Left cardiac atrium (tissue), 4 donors: ENCODE measurements at places on chromosomes 11 and 22. TPM values are rescaled to one million over a fixed set of nuclear protein-coding genes. Genes with fewer than 3 reads are reported as not detected.
A peak's percentile ranks its signal among the peaks of the same experiment; 100 is the strongest.

GRCh38 chr11:47377571-47378009 is 757 bp downstream of the SPI1 start:
- no peak for DNase-seq

DNA sequence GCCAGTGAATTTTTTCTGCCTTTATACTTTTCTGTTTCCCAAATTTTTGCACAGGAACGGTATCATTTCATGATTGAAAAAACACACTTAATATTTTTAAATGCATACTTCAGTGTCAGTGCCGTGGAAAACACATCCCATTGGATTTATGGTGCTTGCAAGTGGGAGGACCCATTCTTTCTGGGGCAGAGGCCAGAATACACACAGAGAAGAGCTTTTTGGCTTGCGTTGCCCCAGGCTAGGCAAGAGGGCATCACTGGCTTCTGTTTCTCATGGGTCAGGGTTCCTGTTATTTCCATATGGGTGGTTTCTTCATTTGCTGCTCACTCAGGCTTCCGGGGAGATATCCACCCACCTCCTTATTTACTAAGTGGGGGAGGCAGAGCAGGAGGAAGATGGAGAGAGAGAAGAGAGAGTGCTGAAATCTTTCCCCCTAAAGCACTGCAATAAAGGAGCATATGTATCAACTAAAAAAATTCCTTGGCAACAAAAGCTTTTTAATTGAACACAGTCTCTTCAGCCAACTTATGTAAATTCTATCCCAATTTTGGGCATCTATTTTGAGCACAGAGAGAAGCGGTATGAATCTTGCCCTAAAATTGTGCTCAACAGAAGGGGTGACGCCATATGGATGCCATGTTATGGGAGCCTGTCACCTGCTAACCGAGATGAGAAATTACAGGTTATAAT is 66.0 kb upstream of the KIRREL3 start:
- DNase-seq, result no peak

GRCh38 chr11:103709371-103709770 is 327.1 kb upstream of the DDI1 start:
- no peak for DNase-seq

DNA sequence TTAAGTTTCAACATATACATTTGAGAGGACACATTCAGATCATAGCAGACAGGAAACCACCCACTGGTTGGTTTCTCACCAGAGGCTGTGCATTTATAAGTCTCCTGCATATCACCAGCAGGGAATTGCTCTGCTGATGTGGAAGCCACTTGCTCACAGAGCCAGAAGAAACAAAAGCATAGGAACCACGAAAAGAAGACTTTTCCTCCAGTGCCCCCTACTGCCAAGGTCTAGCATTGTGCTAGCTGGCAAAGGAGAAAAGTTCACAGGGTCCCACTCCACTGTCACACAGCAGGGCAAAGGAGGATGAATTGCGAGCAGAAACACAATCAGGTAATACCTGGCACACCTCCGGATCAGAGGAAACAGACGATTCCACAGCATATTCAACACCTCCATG is 28.9 kb upstream of the ISX start:
- DNase-seq, result no peak

Gene SMIM35
- not detected for total RNA-seq

GRCh38 chr11:106828976-106829375 is 189.3 kb downstream of the GUCY1A2 start:
- DNase-seq, result no peak

Gene UCP3
- 1.1 TPM for total RNA-seq

- DNase-seq, result no peak
Observed at GRCh38 chr11:2143799-2144543, 4.8 kb upstream of the IGF2 start.

DNA sequence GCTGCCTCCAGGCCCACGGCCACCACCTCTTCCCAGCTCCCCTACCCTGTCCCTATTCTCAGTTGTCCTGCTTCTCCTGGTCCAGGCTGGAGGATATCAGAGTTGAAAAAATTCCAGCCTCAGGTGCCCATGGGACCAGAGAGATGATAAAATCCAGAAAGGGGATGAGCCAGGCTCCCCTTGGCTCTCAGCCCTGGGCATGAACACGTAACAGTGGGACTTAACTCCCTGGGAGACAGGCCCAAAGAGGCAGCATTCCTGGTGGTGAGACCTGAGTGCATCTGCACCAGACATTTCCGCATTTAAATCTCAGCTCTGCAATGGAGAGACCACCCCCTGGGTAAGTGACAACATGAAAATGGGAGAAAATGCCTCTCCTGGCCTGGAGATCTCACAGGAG is 10.4 kb upstream of the SLC39A13 start:
- DNase-seq, result no peak

GRCh38 chr22:46406349-46406748 is 70.8 kb downstream of the TRMU start:
- DNase-seq, result peak; percentile 50

DNA sequence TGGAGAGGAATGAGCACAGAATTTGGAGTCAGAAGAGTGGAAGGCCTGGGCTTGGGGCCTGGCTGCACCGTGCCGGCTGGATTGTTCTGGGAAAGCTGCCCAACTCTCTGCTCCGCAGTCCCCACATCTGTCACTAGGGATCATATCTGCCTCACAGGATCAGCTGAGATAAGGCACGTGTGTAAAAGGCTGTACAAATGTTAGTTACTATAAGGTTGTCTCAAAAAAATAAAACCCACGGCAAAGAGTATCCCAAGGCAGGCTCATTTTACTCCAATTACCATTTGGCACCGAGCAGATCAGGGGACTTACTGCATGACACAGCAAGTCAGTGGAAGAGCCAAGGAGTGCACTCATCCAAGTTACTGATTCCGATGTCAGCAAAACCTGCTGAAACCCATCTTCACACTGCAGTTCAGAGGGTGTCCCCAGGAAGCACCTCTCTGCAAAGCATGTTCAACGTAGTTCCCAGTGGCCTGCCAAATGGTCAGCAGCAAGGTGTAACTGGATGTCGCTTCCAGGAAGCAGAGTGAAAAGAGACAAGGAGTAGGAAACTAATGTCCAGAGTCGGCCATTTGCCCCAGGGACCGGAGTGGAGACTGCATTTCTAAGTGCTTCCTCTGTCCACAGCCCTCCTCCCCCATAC is 18.1 kb upstream of the MRTFA start:
- DNase-seq, result peak; percentile 48

Gene SYT12
- total RNA-seq, result 1.8 TPM

DNA sequence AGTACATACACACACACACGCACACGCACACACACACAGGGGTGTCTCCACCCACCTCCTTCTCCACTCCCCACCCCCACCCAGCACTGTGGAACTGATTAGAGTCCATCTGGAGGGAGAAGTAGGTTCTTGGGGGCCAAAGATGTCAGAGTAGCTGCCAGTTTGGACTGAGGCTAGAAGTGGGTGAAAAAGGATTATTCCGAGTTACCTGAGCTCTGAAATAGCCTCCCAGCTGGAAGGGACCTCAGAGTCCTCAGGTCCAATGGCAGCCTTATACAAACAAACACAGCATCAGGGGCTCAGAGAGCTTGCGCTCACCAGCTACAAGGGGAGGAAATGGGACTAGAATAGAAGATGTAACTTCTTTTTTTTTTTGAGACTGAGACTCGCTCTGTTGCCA is 20.8 kb downstream of the IL10RA start:
- no peak for DNase-seq

DNA sequence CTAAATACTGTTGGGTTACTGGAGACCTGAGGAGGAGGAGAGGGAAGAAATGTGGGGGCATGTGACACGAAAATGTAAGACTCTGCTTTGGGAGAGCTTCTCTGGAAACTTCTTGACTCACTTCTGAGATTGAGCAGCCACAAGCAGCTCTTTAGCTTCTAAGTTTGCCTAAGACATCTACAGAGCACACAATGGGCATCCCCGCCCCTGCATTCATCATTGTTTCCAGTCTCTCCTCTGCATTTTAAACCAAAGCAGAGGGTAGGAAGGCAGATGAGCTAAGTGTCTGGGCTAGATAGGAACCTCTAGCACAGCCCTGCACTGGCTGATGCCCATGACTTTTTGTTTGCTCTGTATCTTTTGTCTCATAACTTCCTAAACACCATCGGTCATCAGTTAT is 2.1 kb upstream of the OR52D1 start:
- DNase-seq, result no peak

DNA sequence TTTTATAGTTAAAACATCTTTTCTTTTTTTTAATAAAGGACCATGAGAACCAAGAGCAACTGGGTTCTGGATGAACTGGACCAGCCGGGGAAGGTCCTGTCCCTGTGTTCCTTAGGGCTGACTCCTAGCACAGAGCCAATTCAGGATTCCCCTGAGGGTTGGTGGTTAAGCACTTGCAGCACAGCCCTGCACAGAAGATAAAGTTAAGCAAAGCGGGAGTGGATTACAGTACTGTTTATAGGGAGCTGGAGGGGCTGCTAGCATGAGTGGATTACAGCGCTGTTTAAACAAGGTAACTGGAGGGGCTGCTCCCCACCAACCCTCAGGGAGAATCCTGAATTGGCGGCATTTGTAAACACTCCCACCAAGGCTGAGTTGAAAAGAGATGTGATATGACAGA is 90.6 kb downstream of the CELSR1 start:
- no peak for DNase-seq
